ENCODE measurements at places on chromosomes 2 and 18.

DNA sequence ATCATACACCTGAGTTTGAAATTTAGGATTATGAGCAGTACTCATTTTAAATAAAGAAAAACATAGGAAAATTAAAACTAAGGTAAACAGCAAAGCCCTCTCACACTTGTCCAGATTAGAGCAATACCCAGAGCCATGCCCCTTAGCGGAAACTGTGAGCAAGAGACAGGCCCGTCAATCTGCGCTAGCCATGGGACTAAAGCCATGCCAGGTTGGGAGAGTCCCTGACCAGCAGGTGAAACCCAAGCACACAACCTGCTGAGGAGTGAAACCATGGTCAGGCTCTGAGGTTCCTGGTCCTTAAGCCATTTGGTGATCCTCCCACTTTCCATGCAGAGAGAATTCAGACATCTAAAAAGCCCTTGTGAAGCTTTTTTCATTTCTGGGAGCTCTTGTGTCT is 494.3 kb downstream of the STK39 start:
- DNase-seq, result no peak

GRCh38 chr18:59927246-59927825 is 27.5 kb downstream of the PMAIP1 start:
- DNase-seq, result peak; percentile 54

DNA sequence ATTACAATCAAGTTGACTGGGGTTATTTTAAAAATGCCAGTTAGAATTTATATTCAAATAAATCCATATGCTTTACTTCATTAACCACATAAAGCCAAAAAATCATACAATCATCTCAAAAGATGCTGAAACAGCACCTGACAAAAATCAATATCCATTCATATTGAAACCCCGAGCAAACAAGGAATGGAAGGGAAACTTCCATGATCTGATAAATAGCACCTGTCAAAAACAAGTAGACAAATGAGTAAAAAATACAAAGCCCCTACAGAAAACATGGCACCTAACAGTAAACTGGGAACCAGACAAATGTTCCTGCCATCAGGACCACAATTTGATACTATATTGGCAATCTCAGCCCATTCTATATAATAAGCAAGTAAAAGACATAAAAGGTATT is 227.5 kb downstream of the HDAC4 start:
- no peak for DNase-seq

DNA sequence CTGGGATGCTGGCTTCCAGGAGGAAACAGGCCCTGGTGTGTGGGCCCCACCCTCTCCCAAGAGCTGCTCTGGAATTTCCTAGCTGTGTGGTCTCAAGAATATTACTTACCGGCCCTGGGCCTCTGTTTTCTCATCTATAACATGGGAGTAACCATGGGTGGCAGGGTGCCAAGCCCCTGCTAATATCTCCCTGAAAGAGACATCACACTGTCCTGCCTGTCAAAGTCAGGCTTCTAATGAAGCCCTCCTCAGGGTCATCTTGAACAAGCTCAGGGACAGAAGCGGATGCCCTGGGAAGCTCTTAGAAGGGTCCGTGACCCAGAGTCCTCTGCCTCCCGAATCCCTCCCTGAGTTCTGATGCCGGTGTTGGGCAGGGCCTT is 173.2 kb upstream of the HDAC4 start:
- no peak for DNase-seq

DNA sequence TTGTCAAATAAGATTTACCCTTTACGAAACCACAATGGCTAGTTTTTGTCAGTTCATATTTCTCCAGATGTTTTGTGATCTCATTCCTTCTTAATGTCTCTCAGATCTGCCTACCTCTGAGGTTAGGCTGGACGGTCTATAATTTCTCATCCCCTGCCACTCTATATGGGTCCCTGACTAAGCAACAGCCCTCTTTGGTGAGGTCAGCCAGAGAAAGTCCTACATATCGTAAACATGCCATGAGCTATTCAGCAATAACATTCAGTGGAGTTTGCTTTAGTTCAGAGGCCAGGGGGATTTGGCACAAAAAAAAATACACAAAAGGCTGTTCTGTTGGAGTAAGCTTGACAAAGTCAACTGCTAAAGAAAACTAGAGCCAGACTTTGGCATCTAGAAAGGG is 192.1 kb upstream of the NCKAP5 start:
- DNase-seq, result no peak

DNA sequence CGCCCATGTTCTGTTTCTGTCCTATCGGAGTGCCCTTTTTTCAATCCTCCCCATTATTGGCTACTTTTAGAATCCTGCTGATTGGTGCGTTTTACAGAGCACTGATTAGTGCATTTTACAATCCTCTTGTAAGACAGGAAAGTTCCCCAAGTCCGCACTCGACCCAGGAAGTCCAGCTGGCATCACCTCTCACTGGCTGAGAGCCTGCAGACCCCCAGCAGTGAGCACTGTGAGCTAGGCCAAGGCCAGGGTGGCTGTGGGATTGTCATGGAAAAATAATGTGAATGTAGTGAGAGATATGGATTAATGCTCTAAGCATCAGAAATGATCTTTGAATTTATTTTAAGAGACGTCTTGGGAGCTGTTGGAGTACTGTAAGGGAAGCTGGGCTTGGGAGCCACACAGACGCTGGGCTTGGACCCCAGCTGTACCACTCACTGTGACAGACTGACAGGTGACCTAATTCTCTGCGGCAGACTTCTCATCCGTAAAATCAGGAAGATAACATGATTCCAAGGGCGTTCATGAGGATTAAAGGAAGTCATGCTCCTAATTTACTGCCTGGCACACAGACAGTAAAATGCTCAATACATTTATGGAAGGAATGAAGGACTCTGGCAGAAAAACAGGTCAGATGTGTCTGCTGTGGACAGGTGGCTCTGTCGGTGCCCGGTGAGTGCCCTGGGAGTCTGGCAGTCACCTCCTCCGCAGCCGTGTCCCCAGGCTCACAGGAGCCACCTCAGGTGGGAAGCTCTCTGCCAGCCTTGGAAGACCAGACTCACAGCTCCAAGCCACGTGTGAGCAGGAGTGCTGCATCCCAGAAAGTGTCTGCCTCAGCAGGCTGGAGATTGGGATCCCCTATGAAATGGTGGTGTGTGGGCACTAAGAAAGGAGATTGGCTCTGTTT is 105.5 kb downstream of the FAM168B start:
- DNase-seq, result no peak

DNA sequence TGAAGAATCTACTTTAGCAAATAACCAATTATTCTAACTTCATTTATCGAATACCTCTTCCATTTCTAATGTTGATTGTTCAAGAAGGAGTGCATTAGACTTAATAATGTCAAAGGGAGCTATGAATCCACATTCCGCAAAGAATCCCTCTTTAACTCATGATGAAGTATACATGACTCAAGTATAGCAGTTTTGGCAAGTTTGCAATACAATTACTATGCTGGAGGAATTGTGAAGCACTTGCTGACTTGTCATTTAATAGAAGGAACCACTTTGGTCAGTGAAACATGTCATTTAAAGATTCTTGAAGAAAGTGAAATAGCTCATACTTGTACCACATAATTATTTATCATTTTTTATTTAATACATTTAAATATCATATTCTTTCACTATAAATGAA is 125.1 kb downstream of the SLC39A10 start:
- DNase-seq, result no peak

GRCh38 chr2:2056531-2056930 is 274.5 kb downstream of the MYT1L start:
- no peak for DNase-seq

DNA sequence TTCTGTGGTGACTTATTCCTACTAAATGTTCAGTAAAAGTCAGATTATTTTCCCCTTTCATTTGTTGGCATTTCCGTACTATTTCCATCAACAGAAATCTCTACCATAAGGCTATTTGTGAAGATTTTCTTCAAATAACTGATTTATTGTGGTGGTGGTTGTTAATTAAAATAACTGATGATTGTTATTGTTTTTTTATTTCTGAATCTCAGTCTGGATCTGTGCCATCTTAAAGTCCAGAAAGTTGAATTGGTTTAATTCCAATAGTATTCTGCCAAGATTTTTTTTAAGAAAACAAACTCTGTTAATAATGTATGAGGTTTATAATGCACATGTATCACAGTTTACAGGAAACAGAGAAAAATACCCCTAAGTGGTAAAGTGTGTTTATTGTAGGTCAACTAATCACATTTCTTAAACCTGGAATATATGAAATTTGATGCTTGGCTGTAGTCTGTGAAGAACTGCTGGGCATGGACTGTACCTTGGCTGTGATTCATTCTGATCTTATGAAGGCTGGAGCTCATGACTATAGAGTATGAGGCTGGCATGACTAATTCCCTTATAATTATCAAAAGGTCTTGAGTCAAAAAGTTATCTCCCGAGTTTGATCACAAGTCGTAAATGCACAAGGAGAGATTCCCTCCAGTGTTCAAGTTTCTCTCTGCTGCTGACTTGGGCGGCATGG is 134.2 kb upstream of the RND3 start:
- DNase-seq, result no peak

DNA sequence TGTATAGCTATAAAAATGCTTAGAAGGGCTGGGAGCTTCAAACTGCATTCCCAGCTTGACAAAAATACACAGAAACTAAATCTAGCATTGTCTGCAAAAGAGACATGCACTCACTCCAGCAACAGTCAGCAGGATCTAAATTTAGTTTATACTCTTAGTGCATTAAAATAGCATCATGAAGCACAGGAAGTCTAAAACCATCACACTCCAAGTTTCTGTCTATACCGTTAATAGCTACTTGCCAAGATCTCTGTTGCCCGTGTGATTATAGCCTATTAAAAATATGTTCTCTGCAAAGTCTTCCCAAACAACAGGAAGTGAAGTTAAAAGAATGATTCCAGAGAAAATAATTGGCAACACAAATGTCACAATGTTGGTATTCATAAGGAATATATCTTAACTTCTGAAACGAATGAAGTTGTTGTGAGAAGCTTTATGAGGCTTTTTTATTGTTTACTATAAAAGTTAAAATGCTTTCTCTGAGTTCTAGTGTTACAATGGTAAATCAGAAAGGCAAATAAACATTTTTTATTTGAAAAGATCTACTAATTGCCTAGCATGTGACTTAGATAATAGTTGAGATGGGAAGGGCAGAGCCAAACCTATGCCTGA is 184.2 kb downstream of the ZNF385B start:
- DNase-seq, result no peak

- DNase-seq, result peak; percentile 73
Observed at GRCh38 chr2:10302479-10303180, at the start of gene HPCAL1. Gene HPCAL1, plus strand, starts transcription at chr2:10302904. Its CDS starts 116,854 bp downstream, at chr2:10419758.

- no peak for DNase-seq
Observed at GRCh38 chr18:13185675-13186198, 32.8 kb upstream of the LDLRAD4 start.

- DNase-seq, result no peak
Observed at GRCh38 chr2:186702006-186702405, 8.1 kb downstream of the FAM171B start.

DNA sequence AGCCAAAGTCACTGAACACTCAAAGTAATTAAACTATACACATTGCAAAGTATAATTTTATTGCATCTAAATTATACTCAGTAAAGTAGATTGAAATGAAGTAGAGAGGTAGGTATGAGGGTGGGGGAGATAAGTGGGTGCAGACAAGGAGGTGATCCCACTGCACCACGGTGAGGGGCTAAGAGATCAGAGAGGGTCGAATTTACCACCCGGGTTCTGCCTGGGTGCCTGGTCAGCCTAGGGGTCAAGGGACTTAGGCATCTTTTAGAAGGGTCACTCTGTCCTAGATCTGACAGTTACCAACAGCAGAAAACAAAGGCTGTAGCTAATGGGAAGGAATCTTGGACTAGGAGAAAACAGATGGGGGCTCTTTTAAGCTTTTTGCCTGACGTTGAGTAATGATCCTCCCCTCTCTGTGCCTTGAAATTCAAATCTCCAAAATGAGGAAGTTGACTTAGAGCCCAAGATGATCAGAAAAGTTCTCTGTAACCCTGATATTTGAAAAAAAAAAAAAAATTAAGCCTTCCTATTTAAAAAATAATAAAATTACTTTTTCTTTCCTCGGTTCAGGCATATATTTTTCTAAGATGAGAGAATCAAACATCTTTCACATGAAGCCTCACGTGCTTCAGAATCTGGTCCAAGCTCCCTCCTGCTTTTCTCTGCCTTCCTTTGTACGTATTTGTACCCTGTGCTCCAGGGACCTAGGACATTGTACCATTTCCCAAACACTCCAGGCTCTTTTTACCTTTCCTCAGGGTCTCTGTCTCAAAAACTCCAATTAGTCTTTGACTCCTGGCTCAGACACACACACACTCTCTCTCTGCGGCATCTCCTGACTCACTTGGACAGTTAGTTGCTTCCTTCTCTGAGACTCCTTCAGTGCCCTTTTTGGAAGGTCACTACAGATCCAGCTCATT is 353.9 kb downstream of the CYRIA start:
- DNase-seq, result no peak

DNA sequence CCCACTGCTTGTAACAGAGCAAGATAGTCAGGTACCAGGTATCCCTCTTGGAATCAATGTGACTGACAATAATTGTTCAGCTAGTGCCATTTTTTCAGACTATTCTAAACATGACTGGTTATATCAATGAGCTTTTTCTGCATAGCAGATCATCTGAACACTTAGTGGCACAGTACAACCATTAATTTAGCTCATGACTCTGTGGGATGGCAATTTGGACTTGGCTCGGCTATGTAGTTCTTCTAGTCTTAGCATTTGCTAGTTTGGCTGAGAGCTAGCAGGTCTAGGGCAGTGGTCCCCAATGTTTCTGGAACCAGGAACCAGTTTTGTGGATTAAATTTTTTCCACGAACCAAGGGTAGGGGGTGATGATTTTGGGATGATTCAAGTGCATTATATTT is 1421.4 kb upstream of the NXPH2 start:
- no peak for DNase-seq

- no peak for DNase-seq
Observed at GRCh38 chr2:226121046-226121738, 678.4 kb downstream of the IRS1 start.

- no peak for DNase-seq
Observed at GRCh38 chr2:109256921-109257320, 127.9 kb downstream of the SH3RF3 start.

DNA sequence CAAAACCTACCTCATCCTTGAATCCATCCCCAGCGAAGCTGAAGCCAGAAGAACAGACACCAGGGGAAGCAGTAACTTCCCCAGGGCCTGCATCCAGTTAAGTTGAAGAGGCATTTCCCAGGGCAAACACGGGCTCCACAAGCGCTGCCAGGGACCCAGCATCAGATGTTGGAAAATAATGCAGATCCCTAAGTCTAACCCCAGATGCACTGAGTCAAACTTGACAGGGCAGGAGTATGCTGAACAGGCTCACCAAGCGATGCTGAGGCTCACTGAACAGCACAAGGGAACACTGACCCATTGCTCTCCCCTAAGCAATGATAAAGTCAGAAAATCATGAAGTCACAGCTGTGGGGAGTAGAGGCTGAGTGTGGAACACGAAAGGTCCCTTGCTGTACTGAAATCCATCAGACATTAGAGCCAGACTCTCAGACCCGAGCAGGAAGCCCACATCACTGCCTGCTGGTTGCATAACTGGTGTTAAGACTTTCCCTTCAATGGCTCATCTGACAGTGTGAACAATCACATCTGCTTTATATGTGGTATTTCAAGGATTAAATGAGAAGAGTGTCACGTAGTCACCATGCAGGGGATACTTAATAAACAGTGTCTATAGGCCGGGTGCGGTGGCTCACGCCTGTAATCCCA is 36.2 kb downstream of the TNS1 start:
- DNase-seq, result no peak

Data from stimulated activated CD4-positive, alpha-beta T cell treated with anti-CD3 and anti-CD28 coated beads, Interleukin-4, amount 100 ng/mL, for 24 hours (primary cell).